ENCODE measurements at places on chromosomes 7 and 10.

DNA sequence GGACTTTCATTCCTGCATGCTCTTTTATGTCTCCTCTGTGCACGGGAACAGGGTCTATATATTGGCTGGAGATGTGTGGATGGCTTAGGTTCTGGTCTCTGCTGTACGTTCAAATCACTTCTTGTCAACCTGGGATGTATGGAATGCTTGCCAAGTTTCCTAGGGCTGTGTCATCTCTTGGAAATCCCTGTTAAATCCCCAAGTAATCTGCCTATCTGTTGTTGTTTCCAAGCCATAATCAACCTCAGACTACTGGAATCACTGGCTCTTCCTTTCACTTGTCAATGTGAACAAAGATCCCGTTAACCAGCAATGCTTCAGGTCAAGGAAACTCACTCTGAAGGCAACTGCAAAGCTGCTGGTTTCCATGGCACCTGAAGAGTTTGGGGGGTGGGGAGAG, 93.3 kb upstream of the FAM171A1 start:
- no peak for DNase-seq

DNA sequence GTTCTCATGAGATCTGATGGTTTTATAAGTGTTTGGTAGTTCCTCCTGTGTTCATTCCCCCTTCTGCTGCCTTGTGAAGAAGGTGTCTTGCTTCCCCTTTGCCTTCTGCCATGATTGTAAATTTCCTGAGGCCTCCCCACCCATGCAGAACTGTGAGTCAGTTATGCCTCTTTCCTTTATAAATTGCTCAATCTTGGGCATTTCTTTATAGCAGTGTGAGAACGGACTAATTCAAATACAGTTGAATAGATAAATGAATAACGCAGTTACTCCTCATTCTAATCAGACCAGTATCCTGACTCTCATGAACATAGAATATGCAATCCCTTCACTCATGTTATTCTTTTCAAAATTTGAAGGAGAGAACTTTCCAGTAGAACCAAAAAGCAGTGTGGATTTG, 375.0 kb upstream of the FZD8 start:
- no peak for DNase-seq

DNA sequence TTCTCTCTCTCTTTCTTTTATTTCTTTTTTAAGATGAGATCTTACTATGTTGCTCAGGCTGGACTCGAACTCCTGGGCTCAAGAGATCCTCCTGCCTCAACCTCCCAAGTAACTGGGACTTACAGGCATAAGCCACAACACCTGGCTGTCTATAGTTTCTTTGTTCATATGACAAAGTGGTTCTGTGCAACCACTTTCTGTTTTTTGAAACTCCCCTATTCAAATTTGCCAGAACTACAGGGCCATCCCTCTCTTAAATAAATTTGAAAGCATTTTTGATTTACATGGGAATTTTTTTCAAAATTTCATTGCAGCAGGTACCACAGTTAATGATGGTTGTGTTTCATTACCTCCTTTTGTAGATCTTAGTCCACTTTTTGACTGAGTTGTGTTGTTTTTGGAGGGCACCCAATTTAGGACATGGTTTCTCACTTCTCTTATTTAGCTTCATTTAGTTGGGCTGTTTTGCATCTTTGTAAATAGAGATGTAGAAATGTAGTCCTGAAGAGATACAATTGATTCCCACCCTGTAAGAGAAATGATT, 119.2 kb downstream of the LRRC4 start:
- DNase-seq = no peak

- no peak for DNase-seq
These were observed 259.5 kb downstream of the ANKRD30A start for GRCh38 chr10:37384923-37385322.

DNA sequence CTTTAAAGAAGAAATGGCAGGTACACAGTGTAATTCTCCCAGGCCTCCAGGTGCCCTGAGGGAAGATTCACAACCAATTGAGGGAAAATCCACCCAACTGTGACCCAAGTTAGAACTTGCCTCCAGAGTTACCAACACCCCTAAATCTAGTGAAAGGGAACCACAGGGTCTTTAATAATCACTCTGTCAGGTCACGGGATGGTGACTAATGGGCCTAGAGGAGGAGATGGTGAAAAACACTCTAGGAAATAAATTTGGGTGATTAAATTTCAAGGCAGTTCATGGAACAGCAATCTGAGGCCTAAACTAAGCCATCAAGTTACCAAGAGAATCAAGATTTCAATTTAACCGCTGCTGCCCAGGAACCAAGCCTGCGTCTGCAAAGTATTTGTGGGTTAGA, 26.7 kb upstream of the SLF2 start:
- DNase-seq = no peak

- DNase-seq = no peak
These were observed 243.8 kb downstream of the GLI3 start for GRCh38 chr7:41992881-41993867.

GRCh38 chr7:12623885-12624498, 53.5 kb downstream of the SCIN start:
- no peak for DNase-seq

GRCh38 chr7:101788517-101788916, 28.9 kb upstream of the CUX1 start:
- no peak for DNase-seq
